MCF 10A (cell line): ENCODE measurements at places on chromosomes 1 and 21. TPM values are rescaled to one million over a fixed set of nuclear protein-coding genes. Genes with fewer than 3 reads are reported as not detected.

GBP7 gene
- not detected in 2 replicates for total RNA-seq

ADGRB2 gene
- 1.5 and 1.7 TPM in 2 replicates for total RNA-seq

TCP10L gene
- not detected in 2 replicates for total RNA-seq

PTAFR gene
- 1.6 and 1.8 TPM in 2 replicates for total RNA-seq

LCE3D gene
- 0.75 TPM in 1 of 2 replicates, not detected in the other for total RNA-seq

DNA sequence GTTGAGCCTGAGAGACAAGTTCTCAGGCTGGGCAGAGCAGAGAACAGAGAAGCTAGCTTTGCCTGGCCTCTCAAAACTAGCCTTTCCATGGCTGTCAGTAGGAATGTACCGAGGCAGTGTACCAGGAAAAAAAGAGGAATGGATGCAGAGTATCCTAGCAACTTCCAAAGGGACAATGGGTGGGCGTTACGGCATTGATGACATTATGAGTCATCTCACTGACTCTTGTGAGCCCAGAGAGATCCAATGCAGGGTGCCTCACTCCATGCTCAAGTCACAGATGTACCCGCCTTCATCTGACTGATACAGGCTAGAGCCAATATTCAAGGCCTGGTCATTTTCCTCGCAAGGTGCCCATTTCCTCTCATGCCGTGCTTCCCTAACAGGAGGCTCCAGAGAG lies 51.4 kb upstream of the C8B start:
- no peak for DNase-seq

GRCh38 chr1:110483308-110483685 lies 32.3 kb downstream of the PROK1 start:
- no peak for DNase-seq

DNA sequence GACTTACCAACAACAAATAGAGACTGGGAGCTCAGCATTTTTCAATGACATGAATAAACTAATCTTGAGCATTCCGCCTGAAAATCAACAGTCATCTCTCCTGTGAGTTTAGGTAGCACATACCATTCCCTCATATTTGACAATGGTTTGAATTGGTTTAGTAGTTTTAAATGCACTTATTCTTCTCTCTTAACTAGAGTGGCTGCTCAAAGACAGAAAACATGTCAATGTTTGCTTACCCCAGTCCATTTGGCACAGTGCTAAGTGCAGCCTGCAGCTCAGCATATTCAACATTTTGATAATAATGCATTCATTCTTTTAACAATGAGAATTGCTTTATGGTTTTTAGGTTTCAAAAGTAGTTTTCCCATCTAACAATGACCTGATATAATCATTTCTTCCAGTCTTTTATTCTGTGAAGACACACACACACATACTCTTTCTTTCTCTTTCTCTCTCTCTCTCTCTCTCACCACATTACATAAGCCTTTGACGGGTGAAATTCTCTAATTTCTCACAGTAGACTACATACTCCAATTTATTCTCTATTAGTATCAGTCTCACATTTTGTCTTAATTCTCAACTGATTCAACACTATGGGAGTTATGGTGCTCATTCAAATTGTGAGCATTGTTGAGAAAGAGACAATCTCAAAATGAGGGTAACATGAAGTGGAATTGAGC lies 432.3 kb downstream of the LRRIQ3 start:
- DNase-seq, result no peak

DNA sequence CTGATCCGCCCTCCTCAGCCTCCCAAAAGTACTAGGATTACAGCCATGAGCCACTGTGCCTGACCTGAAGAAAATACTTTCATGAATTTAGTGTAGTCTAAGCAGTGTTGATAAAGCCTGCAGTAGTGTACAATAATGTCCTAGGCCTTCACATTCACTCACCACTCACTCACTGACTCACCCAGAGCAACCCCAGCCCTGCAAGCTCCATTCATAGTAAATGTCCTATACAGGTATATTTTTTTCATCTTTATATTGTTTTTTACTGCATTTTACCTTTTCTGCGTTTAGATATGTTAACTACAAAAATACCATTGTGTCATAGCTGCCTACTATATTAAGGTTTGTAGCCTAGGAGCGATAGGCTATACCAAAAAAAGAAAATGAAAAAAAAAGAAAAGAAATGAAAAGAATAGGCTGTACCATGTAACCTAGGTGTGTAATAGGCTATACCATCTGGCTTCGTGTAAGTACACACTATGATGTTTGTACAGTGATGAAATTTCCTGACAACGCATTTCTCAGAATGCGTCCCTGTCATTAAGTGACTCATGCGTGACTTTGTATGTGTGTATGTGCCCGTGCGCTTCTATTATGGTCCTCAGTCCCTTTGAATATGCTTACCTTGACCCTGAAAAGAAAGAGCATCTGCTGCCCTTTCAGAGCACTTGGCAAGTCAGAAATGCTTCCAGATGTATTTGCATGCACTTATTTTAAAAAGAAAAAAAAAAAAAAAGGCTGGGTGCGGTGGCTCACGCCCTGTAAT lies 9.2 kb upstream of the SLAMF8 start:
- DNase-seq, result peak; percentile 86

- no peak for DNase-seq
Observed at GRCh38 chr1:37071829-37072228, 37.5 kb upstream of the GRIK3 start.

GRCh38 chr1:50424884-50425375 lies 1.7 kb upstream of the DMRTA2 start:
- no peak for DNase-seq

GRCh38 chr1:203480084-203480483 lies 4.5 kb downstream of the PRELP start:
- peak; percentile 26 for DNase-seq

GRCh38 chr1:160740133-160740688 lies 1.2 kb downstream of the SLAMF7 start:
- no peak for DNase-seq

- no peak for DNase-seq
Observed at GRCh38 chr1:94666797-94667196, 125.2 kb upstream of the F3 start.

- DNase-seq, result no peak
Observed at GRCh38 chr1:201599548-201599947, 60.6 kb downstream of the NAV1 start.
